ENCODE measurements at places on chromosomes 3 and 15. TPM values are rescaled to one million over a fixed set of nuclear protein-coding genes. Genes with fewer than 3 reads are reported as not detected.
A peak's percentile ranks its signal among the peaks of the same experiment; 100 is the strongest.

GRCh38 chr15:77464129-77464865 lies 43.6 kb downstream of the HMG20A start:
- DNase-seq: no peak
- H3K4me1 ChIP-seq: no peaks in the 10 kb centered on the region
- peaks cover 18% of the 10 kb centered on the region for H3K36me3 ChIP-seq
- H3K27me3 ChIP-seq: no peaks in the 10 kb centered on the region
- no peak overlapping the region for H3K27ac ChIP-seq

DNA sequence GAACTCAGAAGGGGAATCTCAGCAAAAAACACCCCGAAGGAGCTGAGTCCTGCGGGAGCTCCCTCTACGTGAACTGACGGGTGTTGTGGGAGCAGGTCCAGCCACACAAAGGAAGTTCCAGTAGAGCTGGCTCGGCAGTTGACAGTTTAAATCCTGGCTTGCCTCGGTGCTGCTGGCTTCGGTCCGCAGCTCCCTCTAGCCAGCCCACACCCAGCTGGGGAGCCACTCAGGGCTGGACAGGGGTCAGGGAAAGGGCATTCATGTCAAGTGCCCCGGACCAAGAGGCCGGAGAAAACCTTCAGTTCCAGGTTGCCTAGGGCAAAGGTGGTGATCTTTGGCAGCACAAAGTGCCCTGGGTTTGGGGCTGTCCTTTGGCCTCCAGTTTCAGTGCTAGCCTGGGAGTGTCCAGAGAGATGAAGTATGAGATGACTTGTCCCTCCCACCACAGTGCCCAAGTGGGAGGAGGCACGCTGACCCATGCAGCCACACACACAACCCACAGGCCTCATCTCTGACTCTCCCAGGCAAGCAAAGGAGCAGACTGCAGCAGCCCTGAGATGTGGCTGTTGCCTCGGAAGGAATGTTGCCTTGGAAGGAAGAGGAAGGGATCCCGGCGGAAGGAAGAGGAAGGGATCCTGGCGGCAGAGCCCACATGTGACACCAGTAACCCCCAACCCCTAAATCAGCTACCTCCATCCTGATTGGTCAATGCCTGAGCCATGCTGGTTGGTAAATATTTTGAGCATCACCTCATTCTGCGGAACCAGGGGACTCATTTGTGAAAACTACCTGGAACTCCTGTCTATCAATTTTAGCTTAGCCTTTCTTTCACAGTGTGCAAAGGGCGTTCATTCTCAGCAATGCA lies 13.9 kb upstream of the ANPEP start:
- no peak overlapping the region for H3K4me3 ChIP-seq
- H3K27ac ChIP-seq: peak overlapping the region; percentile 58
- no peaks in the 10 kb centered on the region for H3K27me3 ChIP-seq
- peaks cover 16% of the 10 kb centered on the region for H3K4me1 ChIP-seq
- DNase-seq: peak; percentile 83
- H3K36me3 ChIP-seq: peaks cover under 1% of the 10 kb centered on the region

- H3K27ac ChIP-seq: no peak overlapping the region
- DNase-seq: no peak
- no peaks in the 10 kb centered on the region for H3K4me1 ChIP-seq
- H3K36me3 ChIP-seq: no peaks in the 10 kb centered on the region
Observed at GRCh38 chr3:129644836-129645235, 38.4 kb upstream of the PLXND1 start.

GRCh38 chr3:159216311-159216710 lies 414.5 kb downstream of the MFSD1 start:
- H3K27ac ChIP-seq: no peak overlapping the region
- no peaks in the 10 kb centered on the region for H3K36me3 ChIP-seq
- H3K27me3 ChIP-seq: no peaks in the 10 kb centered on the region
- no peak for DNase-seq
- H3K4me1 ChIP-seq: no peaks in the 10 kb centered on the region
- H3K4me3 ChIP-seq: no peak overlapping the region

DNA sequence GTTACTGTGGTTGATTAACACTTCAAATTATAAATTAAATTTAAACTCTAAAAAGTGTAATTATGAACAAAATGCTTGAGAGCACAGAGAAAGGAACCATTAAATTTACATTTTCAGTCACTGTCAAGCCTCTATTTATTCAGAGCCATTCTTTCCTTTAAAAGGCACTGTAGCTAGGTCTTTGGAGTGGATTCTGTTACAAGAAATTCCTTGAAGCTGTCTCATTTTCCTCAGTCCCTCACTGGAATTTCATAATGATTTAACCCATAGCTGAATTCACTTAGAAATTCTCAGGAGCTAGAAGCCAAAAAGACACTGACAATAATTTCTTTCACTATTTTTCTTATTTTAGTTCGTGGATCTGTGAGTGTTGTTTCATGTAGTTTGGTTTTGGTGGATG lies 81.2 kb upstream of the TCF12 start:
- H3K36me3 ChIP-seq: no peaks in the 10 kb centered on the region
- H3K27ac ChIP-seq: no peak overlapping the region
- no peaks in the 10 kb centered on the region for H3K27me3 ChIP-seq
- H3K4me1 ChIP-seq: peaks cover 23% of the 10 kb centered on the region
- no peak overlapping the region for H3K4me3 ChIP-seq

Gene C2CD4B
- 0.60 TPM for polyA plus RNA-seq

All from sigmoid colon (tissue), 7 donors.